Activated CD4-positive, alpha-beta T cell treated with anti-CD3 and anti-CD28 coated beads, Interleukin-2, amount 10 ng/mL, durations not matched to agents 24 days and 14 days (primary cell): ENCODE measurements at places on chromosomes 5 and 9. TPM values are rescaled to one million over a fixed set of nuclear protein-coding genes. Genes with fewer than 3 reads are reported as not detected.

- DNase-seq, result no peak
- H3K36me3 ChIP-seq, result no peaks in the 10 kb centered on the region
- H3K4me1 ChIP-seq, result no peaks in the 10 kb centered on the region
- no peak overlapping the region for H3K27ac ChIP-seq
These were observed 264.3 kb upstream of the KCNN2 start for GRCh38 chr5:114097570-114097969.

GRCh38 chr5:10469253-10470050 lies 27.8 kb downstream of the ROPN1L start:
- H3K36me3 ChIP-seq, result no peaks in the 10 kb centered on the region
- DNase-seq, result no peak
- no peak overlapping the region for H3K4me3 ChIP-seq
- no peak overlapping the region for H3K27ac ChIP-seq
- H3K4me1 ChIP-seq, result peaks cover 9% of the 10 kb centered on the region

- DNase-seq, result no peak
- no peak overlapping the region for H3K27ac ChIP-seq
- H3K27me3 ChIP-seq, result no peaks in the 10 kb centered on the region
- no peak overlapping the region for H3K4me3 ChIP-seq
- peaks cover 40% of the 10 kb centered on the region for H3K36me3 ChIP-seq
These were observed 23.2 kb downstream of the RETREG1 start for GRCh38 chr5:16593628-16594027.

- H3K4me3 ChIP-seq, result no peak overlapping the region
- H3K27me3 ChIP-seq, result no peaks in the 10 kb centered on the region
- H3K27ac ChIP-seq, result no peak overlapping the region
- H3K4me1 ChIP-seq, result no peaks in the 10 kb centered on the region
- DNase-seq, result no peak
These were observed 13.3 kb downstream of the ODF2 start for GRCh38 chr9:128469070-128469469.

Gene FRMD3
- 0.30 and 0.59 TPM in 2 replicates for total RNA-seq

Gene CCL21
- total RNA-seq, result not detected in 2 replicates

DNA sequence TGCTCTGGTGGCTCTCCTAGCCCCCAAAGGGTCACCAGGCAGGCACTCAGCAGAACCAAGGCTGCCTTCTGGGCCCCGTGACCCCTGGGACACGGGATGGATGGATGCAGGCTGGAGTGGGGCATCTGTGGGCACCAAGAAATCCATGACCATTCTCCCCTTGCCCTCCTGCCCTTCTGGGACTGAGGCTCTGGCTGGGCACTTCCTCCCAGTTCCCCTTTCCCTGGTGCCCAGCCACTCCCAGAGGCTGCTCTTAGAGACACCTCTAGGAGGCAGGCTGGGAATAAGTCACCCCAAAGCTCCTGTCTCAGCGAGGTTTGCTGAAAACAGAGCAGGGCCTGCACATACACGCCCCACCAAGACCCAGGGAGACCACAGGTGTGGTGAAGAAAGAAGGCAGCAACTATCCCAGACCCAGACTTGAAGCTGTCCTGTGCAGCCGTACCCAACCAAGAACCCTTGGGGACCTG lies 943 bp downstream of the STING1 start:
- no peak for DNase-seq
- peak overlapping the region; percentile 89 for H3K4me3 ChIP-seq
- no peaks in the 10 kb centered on the region for H3K27me3 ChIP-seq

DNA sequence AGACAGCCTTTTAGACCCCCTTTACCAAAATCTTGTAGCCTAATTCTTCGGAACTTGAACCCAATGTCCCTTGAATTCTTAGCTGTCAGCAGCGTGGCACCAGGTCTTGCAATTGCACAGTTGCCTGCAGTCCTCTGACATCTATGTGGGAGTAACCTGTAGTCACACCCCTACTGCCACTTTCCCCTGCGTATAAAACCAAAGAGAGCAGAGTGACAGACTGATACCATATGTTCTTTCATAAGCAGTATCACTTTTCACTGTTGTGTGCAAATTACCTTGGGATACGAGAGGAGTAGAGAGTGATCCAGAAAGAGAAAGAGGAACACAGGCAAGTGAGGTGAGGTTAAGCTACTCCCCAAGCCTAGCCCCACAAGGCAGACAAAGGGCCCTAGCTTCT lies 364.3 kb upstream of the ADAMTSL1 start:
- no peaks in the 10 kb centered on the region for H3K4me1 ChIP-seq
- no peak overlapping the region for H3K27ac ChIP-seq
- no peaks in the 10 kb centered on the region for H3K27me3 ChIP-seq
- no peaks in the 10 kb centered on the region for H3K36me3 ChIP-seq

Gene SLC6A18
- total RNA-seq, result not detected in 2 replicates

GRCh38 chr5:90546216-90546837 lies 12.3 kb upstream of the ADGRV1 start:
- peaks cover 18% of the 10 kb centered on the region for H3K27me3 ChIP-seq
- no peak for DNase-seq
- H3K4me3 ChIP-seq, result no peak overlapping the region

- DNase-seq, result no peak
- no peaks in the 10 kb centered on the region for H3K4me1 ChIP-seq
- H3K27me3 ChIP-seq, result peaks cover 7% of the 10 kb centered on the region
- no peaks in the 10 kb centered on the region for H3K36me3 ChIP-seq
- no peak overlapping the region for H3K4me3 ChIP-seq
These were observed 166.6 kb downstream of the DIRAS2 start for GRCh38 chr9:90476058-90476457.

Gene OR1J2
- total RNA-seq, result not detected in 2 replicates

- no peaks in the 10 kb centered on the region for H3K36me3 ChIP-seq
- H3K27me3 ChIP-seq, result peaks cover 86% of the 10 kb centered on the region
- H3K4me1 ChIP-seq, result peaks cover 2% of the 10 kb centered on the region
- DNase-seq, result no peak
These were observed 4.0 kb downstream of the ISL1 start for GRCh38 chr5:51386916-51387883.

DNA sequence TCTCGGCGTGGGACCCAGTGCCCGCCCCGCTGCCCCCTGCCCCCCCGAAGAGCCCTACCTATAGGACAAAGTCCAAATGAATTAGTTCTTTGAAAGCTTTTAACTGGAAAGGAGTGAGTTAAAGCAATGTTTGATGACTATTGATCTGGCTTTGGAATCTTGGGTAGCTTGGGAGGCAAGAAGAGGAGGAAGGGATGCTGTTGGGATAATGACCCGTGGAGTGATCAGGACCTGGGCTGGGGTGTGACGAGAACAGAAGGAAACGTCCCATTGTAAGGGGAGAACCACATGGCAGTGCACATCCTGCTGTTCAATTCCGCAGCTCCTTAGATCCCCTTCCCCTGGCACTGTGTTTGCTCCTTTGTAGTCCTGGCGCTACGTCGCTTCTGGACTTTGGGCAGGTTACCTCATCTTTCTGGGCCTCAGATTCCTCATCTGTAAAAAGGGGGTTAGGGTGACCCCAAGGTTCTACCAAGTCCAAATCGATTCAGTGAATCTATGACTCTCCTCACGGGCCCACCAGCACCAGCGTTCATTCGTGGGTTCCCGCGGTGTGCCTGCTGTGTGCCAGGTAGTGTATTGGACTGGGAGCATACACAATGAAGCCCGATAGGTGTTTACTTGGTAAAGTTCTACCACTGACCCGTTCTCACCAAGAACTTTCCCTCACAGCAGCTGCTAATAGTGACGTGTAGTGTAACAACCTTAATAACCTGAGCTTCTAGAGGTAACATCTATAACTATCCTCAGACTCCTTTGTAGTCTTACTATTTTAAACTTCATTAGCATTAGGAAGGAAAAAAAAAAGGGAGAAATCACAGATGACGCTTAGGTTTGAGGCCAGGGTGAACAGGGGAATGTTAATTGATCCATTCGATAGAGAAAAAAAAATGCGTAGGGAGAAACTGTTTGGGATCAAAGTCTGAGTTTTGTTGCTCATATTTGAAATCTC lies 1.1 kb upstream of the NADK2 start:
- H3K27me3 ChIP-seq, result peaks cover 15% of the 10 kb centered on the region
- H3K27ac ChIP-seq, result peak overlapping the region; percentile 94
- no peaks in the 10 kb centered on the region for H3K36me3 ChIP-seq
- H3K4me1 ChIP-seq, result peaks cover 28% of the 10 kb centered on the region
- peak; percentile 67 for DNase-seq

DNA sequence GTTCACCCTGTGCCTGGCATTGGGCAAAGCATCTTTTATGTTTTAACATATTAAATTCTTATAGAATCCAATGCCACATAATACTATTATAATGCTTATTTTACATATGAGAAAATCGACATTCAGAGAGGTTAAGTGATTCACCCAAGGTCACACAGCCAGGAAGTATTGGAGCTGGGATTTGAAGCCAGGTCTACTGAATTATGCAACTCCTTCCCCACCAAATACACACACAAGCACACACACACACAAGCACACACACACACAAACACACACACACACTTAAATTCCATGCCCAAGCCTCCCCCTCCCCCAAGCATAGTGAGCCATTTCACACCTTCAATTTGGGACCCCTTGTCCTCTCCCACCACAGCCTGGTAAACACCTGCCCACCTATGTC lies 37.4 kb downstream of the UBE2QL1 start:
- no peak overlapping the region for H3K27ac ChIP-seq
- peaks cover 15% of the 10 kb centered on the region for H3K4me1 ChIP-seq
- H3K36me3 ChIP-seq, result no peaks in the 10 kb centered on the region

DNA sequence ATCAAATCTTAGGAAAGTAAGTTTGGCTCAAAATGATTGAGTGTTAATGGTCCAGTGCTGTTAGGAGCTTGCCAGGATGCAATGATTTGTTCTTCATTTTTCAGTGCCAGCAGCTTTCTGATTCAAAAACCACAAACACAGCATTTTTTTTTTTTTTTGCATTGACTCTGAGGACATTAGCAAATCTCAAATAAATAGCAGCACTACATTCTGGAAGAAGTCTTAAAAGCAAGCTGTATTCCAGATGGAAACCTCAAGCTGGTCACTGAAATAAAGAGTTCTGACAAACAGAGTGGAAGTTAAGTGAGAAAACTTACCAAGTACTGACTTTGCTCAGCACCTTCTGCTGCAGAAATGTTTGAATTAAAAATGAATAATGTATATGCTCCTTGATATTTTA lies 1653.1 kb upstream of the CDH9 start:
- no peak for DNase-seq
- no peak overlapping the region for H3K27ac ChIP-seq
- no peaks in the 10 kb centered on the region for H3K36me3 ChIP-seq
- no peaks in the 10 kb centered on the region for H3K27me3 ChIP-seq

Gene DPYSL3
- 0.14 and 0.40 TPM in 2 replicates for total RNA-seq

- DNase-seq, result no peak
- no peaks in the 10 kb centered on the region for H3K4me1 ChIP-seq
- H3K4me3 ChIP-seq, result no peak overlapping the region
These were observed 235.7 kb downstream of the CDK5RAP2 start for GRCh38 chr9:120344230-120344629.

- H3K4me1 ChIP-seq, result no peaks in the 10 kb centered on the region
- no peaks in the 10 kb centered on the region for H3K36me3 ChIP-seq
- H3K4me3 ChIP-seq, result no peak overlapping the region
These were observed 1388.3 kb upstream of the C9orf72 start for GRCh38 chr9:28961623-28962022.

- no peaks in the 10 kb centered on the region for H3K4me1 ChIP-seq
- no peak overlapping the region for H3K27ac ChIP-seq
- no peaks in the 10 kb centered on the region for H3K27me3 ChIP-seq
- no peaks in the 10 kb centered on the region for H3K36me3 ChIP-seq
- no peak for DNase-seq
These were observed 169.2 kb downstream of the SLC12A2 start for GRCh38 chr5:128252756-128253155.

Gene KIF27
- total RNA-seq, result 2.4 and 2.7 TPM in 2 replicates

Gene CATSPER3
- total RNA-seq, result 0.54 and 0.64 TPM in 2 replicates

DNA sequence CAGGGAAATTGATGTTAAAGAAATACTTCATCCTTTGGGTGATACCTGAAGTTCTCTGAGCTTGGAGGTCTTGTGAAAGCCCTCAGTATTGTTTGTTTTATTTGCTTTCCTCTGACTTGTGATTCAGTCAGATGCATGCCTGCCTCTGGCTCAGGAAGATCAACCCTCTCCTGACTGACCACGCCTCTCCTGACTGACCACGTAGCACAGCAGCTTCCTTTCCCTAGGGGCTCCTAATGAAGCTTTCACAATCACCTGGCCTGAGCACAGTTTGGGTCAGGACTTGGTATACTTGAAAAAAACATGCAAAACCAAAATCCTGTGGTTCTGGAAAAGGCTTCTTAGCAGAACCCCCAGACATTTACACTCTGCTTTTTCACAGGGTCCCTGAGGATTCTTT lies 3.8 kb downstream of the TGFBI start:
- H3K27ac ChIP-seq, result no peak overlapping the region
- H3K27me3 ChIP-seq, result peaks cover 9% of the 10 kb centered on the region

GRCh38 chr5:158722940-158723339 lies 376.8 kb downstream of the EBF1 start:
- no peaks in the 10 kb centered on the region for H3K27me3 ChIP-seq
- H3K4me1 ChIP-seq, result no peaks in the 10 kb centered on the region
- no peak overlapping the region for H3K27ac ChIP-seq
- H3K4me3 ChIP-seq, result no peak overlapping the region

DNA sequence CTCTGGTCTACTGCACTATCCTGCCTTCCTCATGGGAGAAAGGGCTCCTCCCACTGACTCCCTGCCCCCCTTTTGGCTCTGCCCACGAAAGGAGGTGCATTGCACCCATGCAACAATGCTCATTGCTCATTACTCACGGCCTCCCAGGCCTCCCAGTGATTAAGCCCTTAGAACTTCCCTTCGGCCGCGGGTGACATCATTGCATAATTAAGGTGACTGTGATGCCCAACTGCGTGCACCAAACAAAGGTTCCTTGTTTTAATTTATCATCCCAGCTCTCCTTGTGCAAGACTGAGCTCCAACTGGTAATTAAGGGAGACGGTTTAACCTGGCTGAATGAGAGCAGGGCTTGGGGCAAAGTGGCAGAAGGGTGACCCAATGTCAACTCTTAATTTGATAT lies 180.4 kb downstream of the GAS1 start:
- H3K4me1 ChIP-seq, result no peaks in the 10 kb centered on the region
- H3K27me3 ChIP-seq, result no peaks in the 10 kb centered on the region
- H3K4me3 ChIP-seq, result no peak overlapping the region

DNA sequence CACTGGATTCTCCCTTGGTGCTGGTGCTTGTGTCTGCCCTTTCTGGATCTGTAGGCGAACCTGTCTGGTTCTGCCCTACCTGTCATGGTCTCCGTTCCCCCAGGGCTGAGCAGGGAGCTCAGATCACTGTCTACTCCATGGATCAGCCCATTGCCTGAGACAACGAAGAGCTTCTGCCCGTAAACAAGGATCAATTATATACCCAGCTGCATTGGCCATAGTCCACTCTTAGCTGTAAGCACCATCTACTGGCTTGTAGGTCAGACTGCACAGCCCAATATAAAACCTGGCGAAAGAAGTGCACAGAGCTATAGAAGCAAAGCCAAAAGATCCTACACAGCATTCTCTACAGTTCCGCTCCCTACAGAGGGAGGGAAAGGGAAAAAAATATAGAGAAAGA lies 181.5 kb upstream of the RPS23 start:
- H3K27me3 ChIP-seq, result peaks cover 9% of the 10 kb centered on the region
- no peak overlapping the region for H3K27ac ChIP-seq
- DNase-seq, result no peak
- no peaks in the 10 kb centered on the region for H3K4me1 ChIP-seq

Gene GRM6
- total RNA-seq, result not detected in 2 replicates

GRCh38 chr5:157900644-157901043 lies 41.7 kb upstream of the CLINT1 start:
- no peak for DNase-seq
- no peak overlapping the region for H3K4me3 ChIP-seq
- H3K27ac ChIP-seq, result no peak overlapping the region

GRCh38 chr9:125551781-125552180 lies 155.2 kb downstream of the MAPKAP1 start:
- H3K27ac ChIP-seq, result no peak overlapping the region
- no peak overlapping the region for H3K4me3 ChIP-seq
- DNase-seq, result no peak
- H3K36me3 ChIP-seq, result no peaks in the 10 kb centered on the region

Gene PCDHB10
- not detected in 2 replicates for total RNA-seq
